ENCODE measurements at places on chromosomes 3 and 15.

DNA sequence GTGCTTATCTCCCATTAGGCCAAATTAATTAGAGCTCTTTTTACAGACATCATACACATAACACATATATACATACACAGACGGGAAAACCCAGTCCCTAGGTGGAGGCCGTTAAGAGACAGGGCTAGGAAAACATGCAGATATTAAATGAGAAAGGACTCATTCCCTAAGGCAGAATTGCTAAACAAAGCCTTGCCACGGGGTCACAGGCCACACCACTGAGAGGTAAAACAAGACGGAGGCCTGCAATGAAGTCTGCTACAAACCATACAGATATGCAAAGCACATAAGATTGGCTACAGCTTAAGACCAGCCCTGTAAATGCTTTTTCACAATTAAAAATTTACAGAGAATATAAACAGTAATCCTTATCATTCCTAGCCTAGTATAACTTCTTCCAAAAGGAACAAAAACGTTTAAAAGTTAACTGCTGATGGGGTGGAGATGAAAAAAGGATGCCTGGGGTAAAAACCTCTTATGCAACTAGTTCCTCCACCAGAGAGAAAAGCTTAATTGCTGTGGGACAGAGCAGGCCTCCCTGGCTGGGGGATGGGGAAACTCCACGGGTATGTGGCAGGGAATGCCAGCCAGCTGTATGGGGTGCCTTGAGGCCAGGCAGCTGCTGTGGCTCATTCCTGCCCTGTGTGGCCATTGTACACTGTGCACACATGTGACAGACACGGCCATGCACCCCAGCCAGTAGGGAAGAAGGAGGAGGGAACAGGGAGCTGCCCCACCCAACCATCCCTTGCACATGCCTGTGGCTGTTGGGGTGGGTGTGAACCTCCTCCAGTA is 481.4 kb upstream of the LMCD1 start:
- DNase-seq = no peak

DNA sequence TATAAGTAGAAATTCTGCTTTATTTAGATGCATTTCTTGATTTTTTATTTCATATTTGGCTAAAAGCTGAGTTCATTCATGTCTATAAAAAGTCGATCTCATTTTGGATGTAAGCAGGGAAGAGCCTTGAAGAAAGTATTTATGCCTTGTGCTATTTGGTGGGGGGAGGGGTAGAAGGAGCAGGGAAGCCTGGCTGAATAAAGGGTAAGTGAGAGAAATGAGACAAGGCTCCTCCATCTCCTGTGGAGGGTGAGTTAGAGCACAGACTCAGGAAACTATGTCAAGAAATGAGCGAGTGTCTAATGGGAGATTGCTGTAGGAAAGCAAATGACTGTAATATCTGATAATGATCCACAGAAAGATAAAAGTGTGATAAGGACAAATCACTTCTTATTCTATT is 121.8 kb upstream of the ATP11B start:
- DNase-seq = no peak

- no peak for DNase-seq
Measured at GRCh38 chr3:63278171-63279004, at the start of gene SYNPR. Gene SYNPR, plus strand, starts transcription at chr3:63278308.

DNA sequence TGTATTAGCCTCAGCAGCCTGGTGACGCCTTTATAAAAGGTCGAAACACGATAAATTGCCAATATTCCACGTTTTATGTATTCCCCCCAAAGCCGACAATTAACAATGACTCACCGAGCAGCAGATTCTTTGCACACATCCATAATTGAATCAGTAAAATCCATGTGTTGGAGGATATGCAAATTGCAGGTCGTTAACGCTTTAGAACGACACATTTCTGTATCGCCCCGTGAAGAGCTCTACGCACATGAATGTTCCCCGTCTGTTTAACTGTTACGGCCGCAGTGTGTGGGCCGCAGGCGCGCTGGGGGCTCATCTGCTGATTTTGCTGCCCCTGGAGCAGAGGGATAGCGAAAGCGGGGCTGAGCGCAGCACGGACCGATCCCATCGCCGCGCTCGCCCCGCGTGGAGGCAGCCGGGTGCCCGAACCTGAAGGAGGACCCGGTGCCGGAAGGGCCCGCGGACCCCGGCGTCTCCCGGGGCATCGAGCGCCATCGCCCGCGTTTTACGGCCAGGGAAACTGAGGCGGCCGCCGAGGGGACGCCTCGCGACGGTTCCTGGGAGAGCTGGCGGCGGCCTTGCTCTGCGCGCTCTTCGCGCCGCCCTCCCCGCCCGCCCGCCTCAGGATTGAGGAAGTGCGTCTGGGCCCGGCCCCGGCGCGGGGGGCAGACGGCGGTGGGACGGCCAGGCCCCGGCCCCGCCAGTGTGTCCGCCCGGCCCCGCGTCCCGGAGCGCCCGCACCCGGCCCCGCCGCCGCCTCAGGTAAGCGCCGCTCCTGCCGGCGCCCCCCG is at the start of gene LRRK1:
LRRK1 (plus strand) TSS at position 668 of the 791 bp plus-strand sequence. CDS start 5,276 bp downstream, outside the sequence.
- no peak for DNase-seq

DNA sequence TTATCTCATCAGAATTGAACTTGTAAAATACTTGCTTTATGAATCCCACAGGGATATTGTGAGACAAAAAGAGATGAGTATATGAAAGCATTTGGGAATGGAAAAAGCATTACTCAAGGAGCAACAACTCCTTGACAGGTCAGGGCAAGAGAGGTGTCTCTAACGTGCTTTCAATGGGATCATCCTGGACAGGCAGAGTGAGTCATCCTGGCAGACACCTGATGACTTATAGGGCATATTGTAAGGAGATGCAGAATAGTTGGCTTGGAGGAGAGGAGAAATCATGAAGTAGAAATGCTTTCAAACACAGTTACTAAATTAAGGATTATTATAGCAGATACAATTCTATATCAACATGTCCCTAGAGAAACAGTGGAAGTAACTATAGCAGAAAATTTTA is 71.9 kb upstream of the THSD4 start:
- DNase-seq = no peak

DNA sequence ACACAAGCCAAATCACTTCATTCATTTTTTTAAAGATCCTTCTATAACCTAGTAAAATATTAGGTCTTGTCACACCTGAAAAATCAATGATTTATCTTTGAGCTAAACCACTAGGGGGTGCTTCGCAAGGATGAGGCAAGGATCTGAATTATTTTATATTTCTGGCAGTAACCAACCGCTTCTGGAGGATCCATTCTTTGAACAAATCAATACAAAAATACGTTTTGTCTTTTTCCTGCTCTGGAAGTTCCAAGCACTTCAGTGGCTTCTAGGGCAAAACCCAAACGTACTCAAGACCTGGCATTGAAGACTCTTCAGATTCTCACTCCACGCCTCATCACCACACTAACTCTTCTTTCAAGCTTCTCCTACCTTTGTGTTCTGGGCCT is 486 bp downstream of the LSG1 start:
- no peak for DNase-seq

- DNase-seq = no peak
Measured at GRCh38 chr3:33392144-33392543, 48.1 kb downstream of the UBP1 start.

DNA sequence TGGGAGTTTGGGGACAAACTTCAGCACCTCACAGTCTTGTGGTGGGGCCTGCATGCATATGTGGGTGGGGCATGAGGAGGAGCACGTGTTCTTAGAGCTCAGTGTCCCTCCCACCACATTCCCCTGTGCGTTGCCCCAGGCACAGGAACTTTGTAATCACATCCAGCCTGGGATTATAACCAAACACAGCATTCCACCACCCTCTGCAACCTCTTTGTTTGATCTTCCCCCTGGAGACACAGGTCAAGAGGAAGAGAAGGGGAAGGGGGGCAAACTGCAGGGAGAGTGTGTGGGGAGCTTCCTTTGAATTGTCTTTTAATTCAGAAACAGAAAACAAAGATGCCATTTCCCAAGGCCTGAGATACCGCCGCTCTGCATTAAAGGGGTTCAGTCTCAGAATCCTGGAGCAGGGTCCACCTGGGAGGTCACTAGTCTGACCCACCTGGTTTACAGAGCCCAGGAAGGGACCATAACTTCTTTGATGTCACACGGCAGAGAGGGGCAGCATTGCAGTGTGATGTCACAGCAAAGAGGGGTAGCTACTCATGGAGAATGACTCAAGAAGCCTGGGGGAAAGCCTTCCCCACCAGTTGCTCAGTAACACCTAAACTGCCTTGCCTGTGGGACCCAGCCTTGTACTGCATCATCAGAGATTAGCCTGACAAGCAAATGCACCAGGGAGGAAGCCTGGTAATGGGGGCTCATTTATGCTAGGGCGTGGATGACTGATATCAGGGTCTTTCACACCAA is 106.3 kb upstream of the RNU6-1 start:
- no peak for DNase-seq

- DNase-seq = no peak
Measured at GRCh38 chr3:32200490-32200889, 38.0 kb upstream of the CMTM8 start.

- DNase-seq = no peak
Measured at GRCh38 chr3:167859610-167860009, 124.1 kb downstream of the SERPINI1 start.

DNA sequence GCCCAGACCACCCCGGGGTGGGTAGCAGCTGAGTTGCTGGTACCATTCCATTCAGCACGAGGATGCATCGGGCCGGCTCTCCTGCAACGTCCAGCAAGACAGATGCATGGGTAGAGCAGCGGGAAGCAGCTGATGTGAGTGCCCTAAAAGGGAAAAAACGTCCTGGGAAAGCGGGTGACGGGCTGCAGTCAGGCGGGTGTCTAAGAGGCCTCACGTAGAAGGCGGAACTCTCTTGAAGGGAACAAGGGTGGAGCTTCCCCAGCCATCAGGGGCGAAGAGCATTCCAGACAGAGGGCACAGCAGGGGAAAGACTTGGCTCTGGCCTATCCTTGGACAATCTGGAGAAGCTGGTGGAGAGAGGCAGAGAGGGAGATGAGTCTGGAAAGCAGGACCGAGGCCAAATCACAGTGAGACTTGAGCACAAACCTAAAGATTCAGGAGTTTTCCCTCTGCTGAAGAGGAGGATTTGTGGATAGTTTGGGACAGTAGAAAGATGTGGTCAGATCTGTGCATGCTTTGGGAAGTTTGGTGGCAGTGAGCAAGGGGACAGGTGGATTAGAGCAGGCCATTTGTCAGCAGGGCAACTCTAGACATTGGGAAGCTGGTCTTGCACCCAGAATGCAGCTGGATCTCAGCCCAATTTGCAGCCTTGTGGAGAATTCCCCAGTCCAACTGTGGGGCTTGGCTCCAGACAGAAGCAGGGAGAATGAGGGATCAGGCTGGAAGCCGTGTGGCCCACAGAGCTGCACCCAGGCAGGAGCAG is 70.7 kb downstream of the SEMA5B start:
- no peak for DNase-seq

DNA sequence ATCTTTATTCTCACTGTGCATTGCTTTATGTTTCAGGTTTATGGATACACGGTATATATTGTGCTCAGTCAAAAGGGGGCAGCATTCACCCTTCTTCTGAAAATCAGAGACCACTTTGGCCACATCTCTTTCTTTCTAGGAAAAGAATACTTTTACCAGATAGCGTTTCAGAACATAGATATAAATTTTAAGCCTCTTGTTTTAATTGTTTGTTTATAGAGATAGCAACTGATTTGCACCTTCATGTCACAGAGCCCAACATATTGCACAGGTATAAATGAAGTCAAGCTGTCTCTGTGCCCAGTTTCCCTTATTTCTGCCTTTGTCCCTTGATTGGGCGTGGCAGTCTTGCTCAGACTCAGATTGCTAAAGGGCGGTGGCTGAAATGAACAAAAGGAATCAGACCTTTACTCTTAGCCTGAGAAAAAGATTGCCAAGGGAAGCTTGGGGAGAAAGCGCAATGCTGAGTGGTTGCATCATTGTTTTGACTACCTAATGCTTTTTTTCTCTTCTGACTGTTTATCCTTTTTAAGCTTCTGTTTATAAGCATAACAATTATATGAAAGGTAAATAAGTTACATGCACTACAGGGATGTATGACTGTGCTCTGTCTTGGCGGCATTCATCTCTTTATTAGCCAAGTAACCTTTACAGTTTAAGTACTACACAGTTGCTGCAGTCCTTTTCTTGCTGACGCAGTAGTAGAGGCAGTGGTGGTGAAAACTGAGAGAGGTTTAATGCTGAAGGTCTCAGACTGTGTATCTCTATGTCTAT is 70.8 kb upstream of the ZBTB20 start:
- no peak for DNase-seq

DNA sequence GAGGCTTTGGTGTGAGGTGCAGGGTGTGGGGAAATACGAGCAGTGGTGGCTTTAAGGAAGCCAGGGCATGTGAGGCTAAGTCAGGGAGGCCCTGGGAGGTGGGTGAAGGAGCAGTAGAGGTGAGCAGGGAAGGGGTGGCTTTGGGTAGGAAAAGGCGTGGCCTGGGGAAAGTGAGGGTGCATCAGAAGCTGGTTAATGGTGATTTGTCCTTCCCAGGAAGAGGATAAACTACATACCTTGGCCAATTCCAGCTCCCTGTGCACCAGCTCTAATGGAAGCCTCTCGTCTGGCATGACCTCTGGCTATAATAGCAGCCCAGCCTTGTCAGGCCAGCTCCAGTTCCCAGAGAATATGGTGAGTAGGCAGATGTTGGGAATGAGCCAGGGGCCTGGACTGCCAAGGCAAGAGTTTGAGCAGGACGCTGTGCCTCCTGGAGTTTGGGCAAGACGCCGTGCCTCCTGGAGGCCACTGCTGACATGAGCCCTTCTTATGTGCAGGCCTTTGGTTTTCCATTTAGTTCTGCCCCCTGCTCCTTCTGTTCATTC is 41.3 kb downstream of the CDAN1 start:
- no peak for DNase-seq

DNA sequence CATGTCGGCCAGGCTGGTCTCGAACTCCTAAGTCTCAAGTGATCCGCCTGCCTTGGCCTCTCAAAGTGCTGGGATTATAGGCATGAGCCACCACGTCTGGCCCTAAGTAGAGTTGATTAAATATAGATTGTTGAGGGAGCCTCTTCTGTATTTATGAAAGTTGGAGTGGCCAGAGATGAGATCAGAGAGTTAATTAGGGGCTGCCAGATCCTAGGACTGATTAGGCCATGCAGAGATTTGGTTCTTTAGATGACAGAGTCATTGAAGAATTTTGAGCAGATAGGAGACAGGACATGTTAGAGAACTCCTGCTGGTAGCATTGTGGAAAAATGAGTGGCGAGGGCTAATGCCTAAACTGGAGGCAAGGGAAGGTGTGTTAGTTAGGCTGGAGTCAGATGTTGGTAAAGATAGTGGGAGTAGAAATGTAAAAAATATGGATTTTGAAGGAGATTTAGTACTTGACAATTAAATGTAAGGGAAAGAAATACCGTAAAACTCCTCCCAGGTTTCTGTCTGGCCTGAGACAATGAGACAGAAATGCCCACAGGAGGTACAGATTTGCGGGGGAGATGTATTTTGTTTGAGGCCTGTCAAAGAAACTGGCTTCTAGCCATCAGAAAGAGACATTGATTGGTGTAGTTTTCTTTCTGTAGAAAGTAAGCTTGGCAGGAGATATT is 23.4 kb downstream of the SACM1L start:
- no peak for DNase-seq

GRCh38 chr3:78857494-78858111 is 910.2 kb downstream of the ROBO1 start:
- no peak for DNase-seq

DNA sequence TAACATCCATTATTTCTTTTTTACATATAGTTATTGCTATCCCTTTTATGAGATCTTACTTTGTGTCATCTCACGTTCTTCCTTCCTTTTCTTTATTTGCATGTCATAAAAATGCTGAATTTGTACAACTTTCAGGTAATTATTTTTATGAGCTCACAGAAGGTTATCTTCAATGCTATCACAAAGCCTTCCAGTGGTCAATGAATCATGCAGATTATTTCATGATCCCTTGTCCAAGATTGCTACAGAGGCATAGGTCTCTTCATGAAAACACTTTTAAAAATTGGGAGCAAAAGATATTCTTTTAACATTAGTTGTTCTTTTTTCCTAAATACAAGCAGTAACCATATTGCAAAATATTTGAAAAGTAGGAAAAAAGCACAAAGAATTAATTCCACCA is 880.1 kb upstream of the NR2F2 start:
- no peak for DNase-seq

Measured in stimulated activated CD4-positive, alpha-beta T cell treated with anti-CD3 and anti-CD28 coated beads, Interleukin-12 subunit alpha, Interleukin-12 subunit beta, amount 100 ng/mL, for 48 hours (primary cell).